Activated naive CD4-positive, alpha-beta T cell treated with anti-CD3 and anti-CD28 coated beads for 36 hours (primary cell): ENCODE measurements at places on chromosomes 12 and 14. TPM values are rescaled to one million over a fixed set of nuclear protein-coding genes. Genes with fewer than 3 reads are reported as not detected.

DNA sequence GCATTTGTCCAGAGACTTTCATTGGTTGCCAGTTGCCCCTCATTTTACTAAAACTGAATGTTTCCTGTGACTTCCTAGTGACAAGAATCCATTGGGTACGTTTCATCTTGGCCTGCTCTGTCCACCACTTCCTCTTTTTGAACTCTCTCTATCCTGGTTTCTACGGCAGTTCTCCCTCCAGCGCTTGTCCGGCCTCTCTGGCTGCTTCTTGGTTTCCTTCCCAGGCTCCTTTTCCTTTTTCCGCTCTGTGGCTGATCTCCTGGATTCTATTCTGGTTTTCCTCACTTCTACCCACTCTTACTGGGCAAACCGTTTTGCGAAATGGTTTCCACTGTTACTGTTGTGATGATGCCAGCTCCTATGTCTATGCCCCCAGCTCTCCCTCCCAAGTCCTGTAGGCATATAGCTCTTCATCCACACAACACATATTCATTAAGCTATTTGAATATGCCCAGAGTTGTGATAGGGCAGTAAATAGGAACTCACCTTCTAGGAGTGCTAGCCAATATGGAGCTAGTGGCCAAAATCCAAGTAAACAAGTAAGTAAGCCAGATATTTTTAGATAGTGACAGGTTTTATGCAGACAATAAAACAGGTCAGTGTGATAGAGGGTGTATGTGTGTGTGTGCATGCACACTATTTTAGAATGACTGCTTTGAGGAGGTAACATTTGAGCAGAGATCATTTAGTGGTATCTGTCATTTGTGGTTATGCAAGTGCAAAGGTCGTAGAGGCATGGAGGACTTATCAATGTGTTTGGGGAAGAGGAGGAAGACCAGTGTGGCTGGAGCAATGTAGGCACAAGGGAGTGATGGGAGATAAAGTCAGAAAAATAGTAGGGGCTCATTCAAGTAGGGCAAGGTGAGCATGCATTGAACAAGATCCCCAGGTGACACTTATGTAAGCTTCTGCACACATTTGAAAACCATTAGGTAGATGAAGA lies 27.9 kb upstream of the CTDSP2 start:
- no peak for DNase-seq
- H3K4me1 ChIP-seq: peaks cover 7% of the 10 kb centered on the region
- no peaks in the 10 kb centered on the region for H3K27me3 ChIP-seq

GRCh38 chr14:33019346-33019745 lies 80.7 kb downstream of the NPAS3 start:
- H3K4me1 ChIP-seq: no peaks in the 10 kb centered on the region
- H3K36me3 ChIP-seq: no peaks in the 10 kb centered on the region
- no peak overlapping the region for H3K27ac ChIP-seq
- H3K27me3 ChIP-seq: peaks cover 2% of the 10 kb centered on the region
- DNase-seq: no peak
- no peak overlapping the region for H3K4me3 ChIP-seq

- DNase-seq: no peak
- peaks cover 5% of the 10 kb centered on the region for H3K4me1 ChIP-seq
- peaks cover 10% of the 10 kb centered on the region for H3K27me3 ChIP-seq
- no peak overlapping the region for H3K27ac ChIP-seq
- H3K4me3 ChIP-seq: no peak overlapping the region
- H3K36me3 ChIP-seq: no peaks in the 10 kb centered on the region
Measured at GRCh38 chr14:23240661-23241060, 2.9 kb downstream of the RNF212B start.

Gene HOXC10
- total RNA-seq: not detected
